DMS 273 treated with DMSO at 0.1 percent for 48 hours (cell line): ENCODE measurements at places on chromosomes 6 and 20.

- DNase-seq: no peak
These were observed 40.1 kb downstream of the RNF144B start for GRCh38 chr6:18427296-18427695.

DNA sequence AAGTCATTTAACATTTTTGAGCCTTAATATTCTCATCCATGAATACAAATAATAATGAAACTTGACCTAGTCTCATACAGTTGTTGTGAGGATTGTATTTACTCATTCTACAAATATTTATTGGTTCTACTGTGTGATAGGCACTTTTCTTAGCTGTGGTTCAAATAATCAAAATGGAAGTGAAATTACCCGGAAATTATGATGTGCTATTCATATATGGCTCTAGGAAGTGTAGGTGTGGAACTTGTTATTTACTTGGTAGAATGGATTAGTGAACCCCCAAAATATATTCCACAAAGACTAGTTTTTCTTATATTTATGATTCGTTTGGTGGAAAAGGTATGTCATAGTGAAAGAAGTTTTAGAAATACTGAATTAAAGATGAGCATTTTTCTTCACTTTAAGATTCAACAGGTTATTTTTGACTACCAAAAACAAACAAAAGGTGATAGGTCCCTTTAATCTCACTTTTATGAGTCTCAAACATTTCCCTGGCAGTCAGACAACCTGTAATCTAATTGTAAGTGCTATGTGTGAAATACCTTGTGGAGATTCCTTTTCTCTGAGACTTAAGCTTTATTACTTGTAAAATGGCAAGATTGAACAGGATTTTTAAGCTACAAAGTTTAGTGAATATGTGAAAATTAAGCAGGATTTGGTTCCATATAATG, 77.8 kb downstream of the STXBP5 start:
- DNase-seq: no peak

GRCh38 chr6:18206591-18206990, 51.4 kb downstream of the KDM1B start:
- DNase-seq: no peak

DNA sequence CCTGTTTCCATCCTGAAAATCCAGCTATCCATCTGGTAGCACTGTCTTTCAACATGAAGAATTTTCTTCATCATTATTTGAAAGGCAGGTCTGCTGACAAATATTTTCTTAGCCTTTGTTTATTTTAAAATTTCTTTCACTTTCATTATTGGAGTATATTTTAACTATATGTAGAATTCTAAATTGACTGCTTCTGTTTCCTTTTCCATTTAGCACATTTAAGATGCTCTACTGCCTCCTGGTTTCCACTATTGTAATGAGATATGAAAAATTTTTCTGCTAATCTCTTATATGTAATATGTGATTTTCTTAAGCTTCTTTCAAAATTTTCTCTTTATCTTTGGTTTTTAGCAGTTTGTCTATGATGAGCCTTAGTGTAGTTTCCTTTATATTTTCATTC, 97.3 kb downstream of the TBC1D32 start:
- DNase-seq: no peak

GRCh38 chr6:149360536-149360935, 39.5 kb upstream of the SUMO4 start:
- DNase-seq: no peak

DNA sequence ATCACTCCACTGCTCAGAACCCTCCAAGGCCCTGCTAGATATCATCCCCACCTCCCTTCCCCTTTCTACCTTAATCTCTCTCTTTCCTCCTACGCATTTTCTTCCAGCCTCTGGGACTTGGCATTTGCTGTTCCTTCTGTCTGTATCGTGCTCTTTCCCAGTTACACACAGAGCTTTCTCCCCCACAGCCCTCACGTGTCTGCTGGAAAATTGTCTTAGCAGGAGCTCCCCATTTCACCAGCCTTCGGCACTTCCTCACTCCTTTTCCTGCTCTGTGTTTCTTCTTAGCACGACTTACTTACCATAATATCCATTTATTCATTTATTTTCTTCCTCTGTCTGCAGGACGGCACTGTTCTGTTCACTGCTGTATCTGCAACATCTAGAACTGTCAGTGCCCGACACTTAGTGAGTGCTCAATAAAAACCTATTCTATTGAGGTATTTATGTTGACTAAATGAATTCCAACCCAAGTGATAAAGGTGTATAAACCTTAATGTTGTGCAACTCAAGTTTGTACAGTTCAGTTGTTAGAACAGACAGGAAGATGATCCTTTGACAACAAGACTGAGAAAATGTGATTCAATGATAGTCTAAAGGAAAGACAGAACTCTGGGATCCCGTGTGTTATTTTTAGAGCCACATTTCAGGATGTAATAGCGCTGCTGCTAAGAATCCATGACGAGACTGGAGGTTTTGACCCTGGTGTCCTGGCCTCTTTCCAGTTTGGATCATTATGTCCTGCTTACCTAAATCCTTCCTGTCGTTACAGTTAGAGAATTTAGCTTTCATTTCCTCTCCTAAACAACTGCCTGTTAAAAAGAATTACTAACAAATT, 170.1 kb upstream of the LAMP5 start:
- no peak for DNase-seq

DNA sequence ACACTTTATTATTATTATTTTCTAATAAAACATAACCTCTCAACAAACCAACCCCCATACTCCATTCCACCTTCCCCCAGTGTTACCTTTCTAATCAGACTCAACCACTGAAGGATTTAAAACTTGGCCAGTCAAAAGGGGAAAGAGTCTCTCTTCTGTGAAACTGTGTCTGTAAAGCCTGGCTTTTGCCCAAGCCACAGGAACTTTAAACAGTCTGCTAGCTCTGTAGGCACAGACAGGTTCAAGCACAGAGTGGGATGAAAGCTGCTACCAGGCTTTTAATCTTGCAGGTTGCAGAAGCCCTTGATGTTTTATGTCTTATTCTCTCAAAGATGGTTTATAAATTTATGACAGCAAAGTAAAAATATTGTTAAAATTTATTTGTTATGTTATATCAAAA, 585.7 kb downstream of the TENT5A start:
- no peak for DNase-seq

DNA sequence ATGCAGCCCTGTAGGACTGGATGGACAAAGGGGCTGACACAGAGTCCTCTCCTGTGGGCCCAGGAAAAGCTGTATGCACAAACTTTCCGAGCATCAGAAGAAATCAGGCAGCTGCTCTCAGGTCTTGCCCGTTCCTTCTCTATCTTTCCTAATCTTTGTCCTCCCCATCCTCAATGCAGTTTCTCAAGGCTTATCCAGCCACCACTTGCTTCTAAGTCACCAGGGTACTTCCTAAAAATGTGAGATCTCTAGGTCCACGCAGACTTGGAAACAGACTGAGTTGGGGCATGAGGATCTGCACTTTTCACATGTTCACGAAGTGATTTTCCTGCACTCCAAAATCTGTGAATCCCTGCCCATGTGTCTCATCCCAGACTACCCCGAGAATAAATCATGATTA, 394.5 kb upstream of the SLC35B3 start:
- no peak for DNase-seq

- no peak for DNase-seq
These were observed 649.1 kb upstream of the GJE1 start for GRCh38 chr6:141483598-141484061.

- DNase-seq: no peak
These were observed 29.9 kb downstream of the SDCBP2 start for GRCh38 chr20:1298888-1299511.

GRCh38 chr6:41353333-41353732, 17.9 kb downstream of the NCR2 start:
- no peak for DNase-seq

GRCh38 chr6:71529769-71530168, 241.2 kb downstream of the OGFRL1 start:
- DNase-seq: no peak

- DNase-seq: no peak
These were observed 12.8 kb upstream of the BPI start for GRCh38 chr20:38290829-38291814.

- no peak for DNase-seq
These were observed 91.3 kb downstream of the AKAP7 start for GRCh38 chr6:131226459-131227157.

- peak; percentile 14 for DNase-seq
These were observed 7.9 kb upstream of the GMNN start for GRCh38 chr6:24766680-24767462.

DNA sequence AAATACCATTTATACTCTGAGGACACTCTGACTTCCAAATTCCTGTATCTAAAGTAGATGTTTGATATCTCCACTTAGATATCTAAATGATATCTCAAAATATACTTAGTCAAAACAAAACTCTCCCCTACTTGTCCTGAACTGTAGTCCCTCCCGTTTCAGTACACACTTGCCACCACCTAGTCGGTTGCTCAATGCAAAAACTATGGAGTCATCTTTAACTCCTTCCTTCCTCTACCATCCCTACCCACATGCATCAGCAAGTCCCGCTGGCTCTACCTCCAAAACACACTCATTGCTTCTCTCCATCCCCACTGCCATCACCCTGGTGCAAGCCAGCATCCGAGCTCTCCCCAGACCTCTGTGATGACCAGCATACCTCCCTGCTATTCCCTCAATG, 13.2 kb downstream of the STX7 start:
- no peak for DNase-seq

GRCh38 chr6:28351087-28351486, 1.3 kb downstream of the ZKSCAN3 start:
- DNase-seq: no peak

GRCh38 chr6:133463790-133464189, 222.6 kb downstream of the EYA4 start:
- no peak for DNase-seq

- DNase-seq: no peak
These were observed at the start of gene KCNS1 for GRCh38 chr20:45100563-45101245. TSS of gene KCNS1 (minus strand) at chr20:45101127. CDS start at chr20:45099236, 1,891 bp downstream.

- DNase-seq: no peak
These were observed 121.3 kb downstream of the JPH2 start for GRCh38 chr20:44065401-44066340.

DNA sequence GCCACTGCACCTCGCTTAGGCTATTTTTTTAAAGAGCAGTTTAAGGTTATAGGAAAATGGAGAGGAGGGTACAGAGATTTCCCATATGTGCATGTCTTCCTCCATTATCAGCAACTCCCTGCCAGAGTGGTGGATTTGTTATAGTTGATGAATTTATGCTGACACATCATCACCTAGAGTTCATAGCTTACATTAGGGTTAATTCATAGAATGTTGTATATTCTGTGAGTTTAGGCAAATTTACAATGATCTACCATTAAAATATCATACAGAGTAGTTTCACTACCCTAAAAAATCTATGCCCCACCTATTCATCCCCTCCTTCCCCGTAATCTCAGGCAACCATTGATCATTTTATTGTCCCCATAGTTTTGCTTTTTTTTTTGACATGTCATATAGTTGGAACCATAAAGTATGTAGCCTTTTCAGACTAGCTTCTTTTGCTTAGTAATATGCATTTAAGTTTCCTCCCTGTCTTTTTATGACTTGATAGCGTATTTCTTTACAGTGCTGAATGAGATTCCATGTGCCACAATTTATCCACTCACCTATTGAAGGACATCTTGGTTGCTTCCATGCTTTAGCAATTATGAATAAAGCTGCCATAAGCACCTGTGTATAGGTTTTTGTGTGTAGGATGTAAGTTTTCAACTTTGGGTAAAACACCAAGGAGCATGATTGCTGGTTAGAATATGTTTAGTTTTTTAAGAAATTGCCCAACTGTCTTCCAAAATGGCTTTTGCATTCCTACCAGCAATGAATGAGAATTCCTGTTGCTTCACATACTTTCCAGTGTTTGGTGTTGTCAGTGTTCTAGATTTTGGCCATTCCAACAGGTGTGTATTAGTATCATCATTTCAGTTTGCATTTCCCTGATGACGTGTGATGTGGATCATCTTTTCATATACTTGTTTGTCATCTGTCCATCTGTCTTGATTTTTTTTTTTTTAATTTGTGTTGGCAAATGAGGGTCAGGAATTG, 60.2 kb downstream of the NCOA3 start:
- no peak for DNase-seq

DNA sequence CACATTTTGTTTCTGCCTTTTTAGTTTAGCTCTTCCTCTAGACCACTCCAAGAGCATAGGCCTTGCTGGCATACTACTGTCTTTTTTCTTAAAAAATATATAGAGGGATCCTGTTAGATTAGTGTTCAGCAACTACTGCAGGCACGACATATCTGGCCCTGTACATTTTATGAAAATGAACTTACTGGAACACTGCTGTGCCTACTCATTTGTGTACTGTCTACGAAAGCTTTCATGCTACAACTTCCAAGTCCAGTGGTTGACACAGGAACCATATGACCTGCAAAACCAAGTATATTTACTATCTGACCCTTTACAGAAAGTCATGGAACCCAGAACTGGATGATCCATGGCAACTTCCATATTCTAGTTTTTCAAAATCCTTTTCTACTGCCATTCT, 66.6 kb upstream of the SPTLC3 start:
- DNase-seq: no peak

DNA sequence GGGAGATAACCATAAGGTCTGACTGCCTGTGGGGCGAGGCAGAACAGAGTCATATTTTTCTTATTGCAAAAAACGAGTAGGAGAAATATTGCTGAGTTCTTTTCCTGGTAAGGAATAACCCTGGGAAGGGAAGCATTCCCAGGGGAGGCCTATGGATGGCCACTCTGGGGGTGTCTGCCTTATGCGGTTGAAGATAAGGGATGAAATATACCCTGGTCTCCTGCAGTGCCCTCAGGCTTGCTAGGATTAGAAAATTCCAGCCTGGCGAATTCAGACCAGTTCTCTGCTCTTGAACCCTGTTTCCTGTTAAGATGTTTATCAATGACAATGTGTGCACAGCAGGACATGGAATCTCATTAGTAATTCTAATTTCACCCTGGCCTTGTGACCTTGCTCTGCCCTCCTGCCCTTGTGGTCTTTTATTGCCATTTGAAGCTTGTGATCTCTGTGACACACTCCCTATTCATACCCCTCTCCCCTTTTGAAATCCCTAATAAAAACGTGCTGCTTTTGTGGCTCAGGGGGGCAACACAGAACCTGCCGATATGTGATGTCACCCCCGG, 491.1 kb upstream of the EYS start:
- DNase-seq: no peak

GRCh38 chr20:5788385-5788895, 38.2 kb downstream of the SHLD1 start:
- peak; percentile 58 for DNase-seq

GRCh38 chr6:44020148-44020547, 107.1 kb downstream of the MRPL14 start:
- no peak for DNase-seq

- DNase-seq: no peak
These were observed 1.9 kb downstream of the RFPL4B start for GRCh38 chr6:112348891-112349635.
